HTR-8/SVneo (cell line): ENCODE measurements at places on chromosomes 16 and 17.

DNA sequence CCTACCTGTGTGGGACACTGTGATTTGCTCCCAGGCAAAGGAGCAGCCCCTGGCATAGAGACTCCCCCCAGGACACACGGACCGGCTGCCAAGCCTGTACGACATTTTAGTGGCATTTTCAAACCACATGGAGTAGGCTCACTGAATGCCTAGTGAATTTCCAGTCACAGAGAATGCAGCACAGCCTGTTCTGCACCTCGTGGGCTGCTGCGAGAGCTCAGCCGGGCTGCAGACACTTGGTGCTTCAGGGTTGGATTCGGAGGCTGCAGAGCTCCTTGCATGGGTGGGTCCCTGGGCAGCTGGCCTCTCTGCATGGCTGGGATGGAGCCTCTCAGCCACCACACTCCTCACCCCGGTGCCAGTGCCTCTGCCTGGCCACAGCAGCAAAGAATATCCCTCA is 51.2 kb upstream of the HNF1B start:
- DNase-seq, result no peak

DNA sequence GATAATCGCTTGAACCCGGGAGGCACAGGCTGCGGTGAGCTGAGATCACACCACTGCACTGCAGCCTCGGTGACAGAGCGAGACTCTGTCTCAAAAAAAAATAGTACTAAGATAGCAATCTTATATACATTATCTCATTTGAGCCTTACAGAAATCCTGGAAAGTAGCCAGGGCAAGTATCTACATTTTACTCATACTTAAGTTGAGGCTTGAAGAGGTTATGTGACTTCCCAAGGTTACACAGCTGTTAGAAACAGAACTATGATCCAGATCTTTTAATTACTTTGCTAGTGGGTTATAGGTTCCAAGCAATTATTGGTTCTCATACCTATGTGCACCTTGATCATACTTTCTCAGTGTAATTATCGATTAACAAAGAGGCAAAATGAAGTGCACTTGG is 15.4 kb downstream of the C17orf78 start:
- DNase-seq, result no peak

GRCh38 chr16:31072540-31073141 is 1.4 kb downstream of the ZNF668 start:
- DNase-seq, result no peak

DNA sequence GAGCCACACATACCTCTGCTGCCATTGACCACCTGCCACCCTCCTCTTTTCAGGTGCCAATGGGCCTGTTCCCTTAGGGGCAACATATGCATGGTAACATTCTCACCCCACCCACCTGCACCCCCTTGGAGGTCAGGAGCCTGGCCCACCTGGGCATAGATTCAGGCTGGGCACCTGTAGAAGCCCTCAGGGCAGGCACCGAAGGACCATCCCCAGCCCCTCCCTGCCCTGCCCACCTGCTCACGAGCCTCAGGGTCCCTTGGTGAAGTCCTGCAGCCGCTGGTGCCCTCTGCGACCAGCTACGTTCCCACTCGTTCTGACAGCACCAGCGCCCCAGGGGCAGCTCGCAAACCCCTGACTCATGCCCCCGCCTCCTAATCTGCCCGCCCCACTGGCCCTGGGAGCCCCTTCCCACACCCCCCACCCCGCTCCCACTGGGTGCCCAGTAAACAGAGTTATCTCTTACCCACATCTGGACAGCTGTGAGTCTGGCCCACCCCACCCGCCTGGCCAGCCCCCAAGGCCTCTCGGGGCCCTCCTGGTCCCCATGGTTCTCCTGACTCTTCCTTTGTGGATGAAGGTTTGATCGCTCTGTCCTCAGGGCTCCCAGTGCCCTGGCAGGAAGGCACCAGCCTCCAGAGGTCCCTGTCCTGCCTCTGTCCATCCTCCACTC is at the start of gene SLC4A1:
SLC4A1 (minus strand) TSS at position 318 of the 673 bp plus-strand sequence. CDS start 5,269 bp downstream, outside the sequence.
- DNase-seq, result no peak

GRCh38 chr16:68455631-68456030 is 7.3 kb upstream of the SMPD3 start:
- DNase-seq, result no peak
